ENCODE measurements at places on chromosomes 5 and 9.

- no peak for DNase-seq
Measured at GRCh38 chr9:105146677-105147076, 97.8 kb upstream of the SLC44A1 start.

DNA sequence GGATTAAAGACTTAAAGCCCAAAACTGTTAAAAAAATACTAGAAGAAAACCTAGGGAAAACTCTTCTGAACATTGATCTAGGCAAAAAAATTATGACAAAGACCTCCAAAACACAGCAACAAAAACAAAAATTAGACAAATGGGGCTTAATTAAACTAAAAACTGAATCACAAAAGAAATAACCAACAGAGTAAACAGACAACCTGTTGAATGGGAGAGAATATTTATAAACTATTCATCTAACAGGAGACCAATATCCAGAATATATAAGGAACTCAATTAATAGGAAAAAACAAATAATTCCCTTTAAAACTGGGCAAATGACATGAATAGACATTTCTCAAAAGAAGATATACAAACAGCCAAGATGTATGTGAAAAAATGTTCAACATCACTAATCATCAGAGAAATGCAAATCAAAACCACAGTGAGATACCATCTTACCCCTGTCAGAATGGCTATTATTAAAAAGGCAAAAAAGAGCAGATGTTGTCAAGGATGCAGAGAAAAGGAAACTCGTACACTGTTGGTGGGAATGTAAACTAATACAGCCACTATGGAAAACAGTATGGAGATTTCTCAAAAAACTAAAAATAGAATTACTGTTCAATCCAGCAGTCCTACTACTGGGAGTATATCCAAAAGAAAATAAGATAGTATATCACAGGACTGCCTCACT lies 50.2 kb upstream of the TLX3 start:
- DNase-seq = no peak

DNA sequence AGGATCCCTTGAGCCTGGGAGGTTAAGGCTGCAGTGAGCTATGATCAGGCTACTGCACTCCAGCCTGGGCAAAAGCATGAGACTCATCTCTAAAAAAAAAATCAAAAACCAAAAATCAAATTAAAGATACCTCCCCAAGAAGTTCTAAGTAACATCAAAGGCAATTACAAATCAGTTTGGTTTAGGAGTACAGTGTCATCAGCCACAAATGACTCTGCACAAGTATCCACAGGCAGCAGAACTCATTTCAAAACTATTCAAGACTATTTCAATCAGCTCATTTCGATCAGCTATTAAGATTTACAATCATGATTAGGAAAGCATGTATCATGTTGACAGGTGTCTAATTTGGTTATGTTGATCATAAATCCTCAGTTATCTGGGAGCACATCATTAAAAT lies 19.1 kb downstream of the TRMO start:
- no peak for DNase-seq

DNA sequence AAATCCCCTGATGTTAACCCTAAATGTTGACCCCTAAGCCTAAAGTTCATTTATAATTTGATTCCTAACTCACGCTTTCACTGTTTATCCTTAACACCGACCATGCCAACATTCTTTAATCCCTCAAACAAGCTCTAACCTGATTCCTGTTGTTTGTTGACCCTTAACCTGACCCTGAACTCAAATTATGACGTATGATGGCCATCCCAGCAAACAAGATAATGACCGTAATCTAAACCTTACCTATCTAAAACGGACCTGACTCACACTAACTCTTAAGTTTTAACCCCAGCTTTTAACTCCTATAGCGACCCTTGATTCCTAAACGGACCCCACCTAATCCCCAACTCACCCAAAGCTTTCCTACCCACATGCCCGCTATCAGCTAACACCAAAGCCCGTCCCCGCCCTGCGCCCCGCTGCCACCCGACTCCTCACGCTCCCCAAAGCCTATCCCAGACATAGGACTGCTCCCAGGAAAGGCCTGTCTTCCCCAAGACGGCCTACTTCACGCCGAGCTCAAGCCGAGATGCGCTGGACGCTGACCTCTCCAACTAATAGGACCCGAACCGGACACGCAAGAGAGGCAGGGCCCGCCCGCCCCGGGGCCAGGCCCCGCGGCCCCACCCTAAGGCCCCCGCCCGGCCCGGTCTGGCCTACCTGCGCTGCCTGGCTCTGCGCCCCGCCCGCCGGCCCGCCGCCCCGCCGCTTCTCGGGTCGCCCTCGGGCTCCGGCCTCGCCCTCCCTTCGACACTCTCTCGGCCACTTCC lies 395 bp downstream of the TLN1 start:
- DNase-seq = no peak

- DNase-seq = no peak
Measured at GRCh38 chr5:172837640-172838039, 3.6 kb downstream of the ERGIC1 start.

DNA sequence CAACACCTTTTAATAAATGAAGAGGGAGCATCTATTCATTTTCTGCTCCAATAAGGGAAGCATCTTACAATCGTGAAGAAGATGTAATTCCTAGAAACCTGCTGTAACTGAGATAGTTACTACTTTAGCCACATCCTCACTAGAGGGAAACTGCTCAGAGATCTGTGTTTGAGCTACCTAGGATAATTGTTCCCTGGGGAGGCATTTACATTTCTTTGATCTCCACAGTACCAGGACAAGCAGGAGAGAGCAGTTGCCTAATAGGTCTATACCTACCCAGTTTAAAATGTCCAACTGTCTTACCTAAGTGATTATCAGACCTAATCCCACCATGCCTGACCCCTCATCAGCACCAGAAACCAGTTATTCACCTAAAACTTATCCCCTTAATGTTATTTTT lies 196.9 kb downstream of the TUSC1 start:
- no peak for DNase-seq

- DNase-seq = no peak
Measured at GRCh38 chr5:1111241-1111726, 579 bp downstream of the SLC12A7 start.

DNA sequence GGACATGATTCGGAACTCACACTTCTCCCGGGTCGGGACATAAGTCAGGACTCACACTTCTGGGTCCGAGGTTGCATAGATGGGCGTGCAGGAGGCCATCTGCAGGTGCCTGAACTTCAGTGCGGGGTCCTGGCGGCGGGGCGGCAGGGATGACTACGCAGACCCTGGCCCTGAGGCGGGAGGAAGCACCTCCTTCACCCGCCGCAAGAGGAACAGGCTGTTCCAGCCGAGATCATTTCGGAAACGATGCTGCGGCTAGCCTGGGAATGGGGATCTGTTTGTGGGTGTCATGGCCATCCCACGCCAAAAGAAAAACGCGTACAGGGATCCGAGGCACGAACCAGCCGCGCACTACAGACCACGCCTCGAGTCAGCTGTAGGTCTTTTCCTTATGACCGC lies 196.6 kb downstream of the TTLL11 start:
- no peak for DNase-seq
